COR-L47 (cell line): ENCODE measurements at places on chromosomes 4 and X.

DNA sequence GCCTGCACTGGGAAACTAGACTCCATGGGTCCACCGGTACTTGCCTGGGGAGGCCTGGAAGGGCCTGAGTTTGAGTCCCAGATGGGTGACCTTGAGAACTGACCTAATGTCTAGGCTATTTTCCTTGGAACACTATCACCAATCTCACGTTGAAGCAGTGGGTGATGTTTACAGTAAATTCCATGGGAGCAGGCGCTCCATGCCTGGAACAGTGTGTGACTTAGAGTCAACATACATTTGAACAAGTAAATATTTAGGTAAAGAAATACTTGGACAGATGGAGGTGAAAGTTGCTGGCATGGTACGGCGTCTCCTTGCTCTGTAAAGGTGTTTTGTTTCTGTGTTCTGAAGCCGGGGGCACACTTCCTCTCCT, 47.5 kb downstream of the TBC1D14 start:
- DNase-seq: no peak

- peak; percentile 69 for DNase-seq
Observed at GRCh38 chr4:69092190-69092589, 4.1 kb upstream of the UGT2B7 start.

GRCh38 chrX:12447448-12448064, 309.3 kb downstream of the FRMPD4 start:
- no peak for DNase-seq

DNA sequence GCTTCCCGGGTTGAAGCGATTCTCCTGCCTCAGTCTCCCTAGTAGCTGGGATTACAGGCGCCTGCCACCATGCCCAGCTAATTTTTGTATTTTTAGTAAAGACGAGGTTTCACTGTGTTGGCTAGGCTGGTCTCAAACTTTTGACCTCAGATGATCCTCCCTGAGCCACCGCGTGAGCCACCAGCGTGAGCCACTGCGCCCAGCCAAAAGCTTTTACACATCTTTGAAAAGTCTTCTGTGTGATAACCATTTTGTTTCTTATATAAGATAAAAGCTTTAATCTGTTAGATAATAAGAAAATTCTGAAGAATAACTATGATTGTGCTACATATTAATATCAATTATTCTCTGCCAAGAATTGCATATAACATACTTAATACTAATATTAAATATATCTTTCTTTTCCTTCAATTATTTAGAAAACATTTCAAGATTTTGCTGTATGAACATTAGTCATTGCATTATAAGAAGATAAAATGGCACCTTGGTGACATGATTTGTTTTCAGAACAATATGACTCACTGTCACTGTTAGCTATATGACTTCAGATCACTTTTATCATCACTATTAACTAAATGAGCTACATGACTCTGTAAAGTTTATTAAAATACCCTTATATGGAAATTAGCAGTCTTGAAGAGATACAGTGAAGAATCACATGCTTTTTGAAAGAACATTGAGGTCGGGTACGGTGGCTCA, 33.4 kb downstream of the RUFY3 start:
- no peak for DNase-seq

DNA sequence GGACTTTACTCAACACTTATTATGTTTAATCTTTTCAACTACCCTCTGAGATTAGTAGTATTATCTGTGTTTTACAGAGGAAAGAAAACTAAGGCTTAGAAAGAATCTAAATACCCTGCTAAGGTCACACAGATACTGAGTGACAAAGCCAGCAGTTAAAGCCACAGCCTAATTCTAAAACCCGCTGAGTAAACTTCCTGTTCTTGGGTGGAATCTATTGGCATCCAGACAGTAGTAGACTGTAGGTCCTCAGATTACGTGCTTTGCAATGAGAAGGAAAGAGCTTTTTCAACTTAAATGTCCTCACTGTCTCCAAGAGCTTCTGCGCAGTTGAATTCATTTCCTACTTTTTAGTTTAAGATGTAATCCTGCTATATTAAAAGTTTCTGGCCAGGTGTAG, 126.0 kb downstream of the TENM3 start:
- no peak for DNase-seq

DNA sequence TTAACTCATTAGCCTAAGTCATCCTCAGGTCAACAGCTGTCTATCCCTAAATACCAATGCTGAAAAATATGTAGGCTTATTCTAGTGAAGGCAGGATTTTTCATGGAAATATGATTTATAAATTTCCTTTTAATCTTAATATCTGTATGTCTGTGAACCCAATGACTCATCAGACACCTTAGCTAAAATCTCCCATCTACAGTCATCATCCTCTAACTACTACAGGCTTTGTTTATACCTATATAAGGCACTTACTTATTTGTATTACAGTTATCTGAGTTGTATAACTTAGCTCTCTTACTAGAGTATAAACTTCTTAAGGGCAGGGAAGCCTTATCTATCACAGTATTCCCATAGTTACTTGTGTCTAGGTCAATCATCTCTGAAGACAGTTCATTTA, 24.2 kb downstream of the AMMECR1 start:
- no peak for DNase-seq

GRCh38 chr4:79073471-79073870, 134.2 kb upstream of the PAQR3 start:
- DNase-seq: no peak

DNA sequence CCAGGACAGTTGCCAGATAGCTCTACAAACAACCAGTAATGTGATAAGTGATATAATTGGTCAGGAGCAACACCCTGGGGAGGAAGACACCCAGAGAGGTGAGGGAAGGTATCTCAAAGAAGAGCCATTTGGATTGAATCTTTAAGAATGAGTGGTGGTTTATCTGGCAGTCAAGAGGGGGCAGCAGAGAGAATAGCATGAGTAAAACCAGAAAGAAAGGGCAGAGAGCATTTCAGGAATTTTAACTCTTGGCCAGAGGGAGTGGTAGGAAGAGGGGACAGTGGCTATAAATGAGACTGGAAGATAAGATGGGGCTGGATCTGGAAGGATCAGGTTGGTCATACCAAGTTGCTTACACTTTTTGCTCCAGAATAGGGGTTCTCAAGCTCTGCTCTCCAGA, 5.9 kb upstream of the SEPTIN6 start:
- DNase-seq: peak; percentile 2

- no peak for DNase-seq
Observed at GRCh38 chrX:129682979-129683378, 28.2 kb upstream of the APLN start.

DNA sequence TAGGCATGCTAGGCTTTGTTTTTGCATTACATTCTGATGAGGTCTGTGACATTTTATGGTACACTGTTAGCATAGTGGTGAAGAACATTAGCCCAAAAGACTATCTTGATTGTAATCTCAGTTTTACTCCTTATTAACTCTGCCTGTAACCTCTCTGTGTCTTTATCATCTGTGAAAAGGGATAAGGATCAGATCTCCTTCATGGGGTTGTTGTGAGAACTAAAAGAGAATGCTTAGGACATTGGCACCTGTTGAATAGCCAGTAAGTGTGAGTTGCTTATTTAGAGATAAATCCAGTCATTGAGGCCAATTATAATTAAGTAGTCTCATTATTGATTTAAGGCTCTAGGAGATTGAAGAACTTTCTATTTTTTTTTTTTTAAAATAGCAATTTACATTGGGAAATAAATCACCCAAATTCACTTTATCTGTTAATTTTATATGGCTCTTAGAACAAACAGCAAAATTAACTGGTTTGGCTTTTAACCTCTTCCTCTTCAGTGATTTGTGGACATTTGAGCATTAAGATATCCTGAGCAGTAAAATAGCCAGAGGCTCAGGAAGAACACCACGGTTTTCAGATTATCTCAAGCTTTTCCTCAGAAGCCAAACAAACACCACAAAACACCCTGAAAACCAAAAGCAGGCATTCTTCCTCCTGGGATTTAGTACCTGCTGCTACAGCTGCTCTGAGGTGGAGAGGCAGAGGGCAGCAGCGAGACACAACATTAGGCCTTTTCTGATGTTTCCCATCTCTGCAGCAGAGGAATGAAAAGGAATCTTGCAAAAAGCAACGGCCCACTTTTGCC, 192.9 kb downstream of the ARHGAP10 start:
- DNase-seq: peak; percentile 32

GRCh38 chr4:176001151-176002006, 64.3 kb upstream of the WDR17 start:
- peak; percentile 14 for DNase-seq

GRCh38 chr4:80412322-80412721, 76.8 kb downstream of the CFAP299 start:
- DNase-seq: no peak
